ENCODE measurements at places on chromosomes 5 and 9.

- no peak for DNase-seq
These were observed 425.3 kb downstream of the CSNK1G3 start for GRCh38 chr5:123937230-123937629.

DNA sequence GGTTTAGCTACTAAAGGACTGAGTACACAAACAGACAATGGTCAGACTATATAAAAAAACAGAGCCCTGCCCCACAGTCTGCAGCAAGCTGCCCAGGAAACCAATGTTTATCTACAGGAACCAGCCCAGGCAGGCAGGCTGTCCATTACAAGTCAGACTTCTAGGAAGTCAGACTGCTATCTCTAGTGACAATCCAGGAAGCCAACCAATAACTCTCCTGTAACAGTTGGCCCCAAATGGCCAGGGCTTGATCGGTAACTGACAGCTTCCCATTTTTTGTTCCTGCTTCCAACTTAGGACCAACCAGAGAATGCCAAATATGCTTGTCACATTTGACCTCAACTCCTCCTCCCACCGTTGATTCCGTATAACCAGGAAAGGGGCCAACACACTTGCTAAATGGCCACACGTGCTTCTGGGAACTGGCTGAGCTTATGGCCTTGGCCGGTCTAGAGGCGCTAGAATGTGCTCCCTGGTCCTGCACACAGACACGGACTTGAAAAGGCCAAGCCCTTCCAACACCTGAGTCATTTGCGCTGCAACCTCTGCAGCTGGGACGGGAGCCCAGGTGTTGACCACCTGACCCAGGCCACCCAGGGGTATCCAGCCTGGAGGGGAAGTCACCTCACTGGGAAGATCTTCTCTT is 79.6 kb upstream of the CDK20 start:
- DNase-seq: no peak

DNA sequence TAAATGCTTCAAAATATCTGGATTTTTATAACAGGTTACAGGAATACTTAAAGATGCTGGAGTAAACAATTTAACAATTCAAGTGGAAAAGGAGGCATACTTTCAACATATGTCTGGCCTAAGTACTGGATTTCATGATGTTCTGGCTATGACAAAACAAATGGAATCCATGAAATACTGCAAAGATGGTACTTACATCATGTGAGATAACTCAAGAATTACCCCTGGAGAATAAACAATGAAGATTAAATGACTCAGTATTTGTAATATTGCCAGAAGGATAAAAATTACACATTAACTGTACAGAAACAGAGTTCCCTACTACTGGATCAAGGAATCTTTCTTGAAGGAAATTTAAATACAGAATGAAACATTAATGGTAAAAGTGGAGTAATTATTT is 35.6 kb downstream of the SLC30A5 start:
- DNase-seq: no peak

- DNase-seq: no peak
These were observed 11.1 kb upstream of the ESM1 start for GRCh38 chr5:54996466-54996865.

GRCh38 chr9:79542735-79543620 is 28.8 kb upstream of the TLE4 start:
- no peak for DNase-seq

- DNase-seq: no peak
These were observed 154.7 kb upstream of the PHYKPL start for GRCh38 chr5:178387061-178387855.

DNA sequence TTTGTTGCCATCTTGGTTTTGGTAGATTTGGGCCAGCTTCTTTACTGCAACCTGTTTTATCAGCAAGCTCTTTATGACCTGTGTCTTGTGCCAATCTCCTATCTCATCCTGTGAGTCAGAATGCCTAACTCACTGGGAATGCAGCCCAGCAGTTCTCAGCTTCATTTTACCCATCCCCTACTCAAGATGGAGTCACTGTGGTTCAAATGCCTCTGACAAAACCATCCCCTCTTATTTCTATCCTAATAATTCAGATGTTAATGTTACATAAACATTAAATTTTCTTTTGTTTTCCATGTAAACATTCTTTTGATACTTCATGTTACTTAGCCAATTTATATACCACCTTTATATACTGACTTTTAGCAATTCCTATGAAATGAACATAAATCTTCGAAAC is 746.3 kb downstream of the CDH18 start:
- DNase-seq: no peak

GRCh38 chr5:170466988-170467707 is 36.7 kb upstream of the KCNIP1 start:
- DNase-seq: no peak

- DNase-seq: no peak
These were observed 40.1 kb downstream of the PRRT1B start for GRCh38 chr9:131585375-131585774.

DNA sequence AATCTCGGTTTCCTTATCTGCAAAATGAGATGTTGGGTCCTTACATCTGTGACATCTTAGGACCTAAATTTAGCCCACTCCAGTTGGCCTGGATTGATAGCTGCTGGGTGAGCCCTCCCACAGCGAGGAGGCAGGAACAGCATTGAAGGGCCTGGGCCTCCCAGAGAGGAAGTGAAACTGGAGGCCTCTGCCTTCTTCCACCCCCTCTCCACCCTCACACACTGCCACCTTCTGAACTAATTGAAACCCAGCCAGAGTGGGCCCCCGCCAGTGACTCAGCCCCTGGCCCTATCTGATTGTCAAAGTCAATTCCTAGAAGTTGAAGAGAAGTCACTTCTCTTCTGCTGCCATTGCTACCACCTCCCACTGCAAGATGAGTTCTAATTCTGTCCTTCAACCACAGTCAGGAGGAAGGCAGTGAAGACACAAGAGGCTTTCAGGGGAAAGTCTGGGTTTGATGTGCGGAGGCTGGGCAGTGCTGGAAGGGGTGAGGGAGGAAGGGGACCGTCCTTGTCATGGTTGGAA is 55.2 kb upstream of the NEK6 start:
- DNase-seq: peak; percentile 24

DNA sequence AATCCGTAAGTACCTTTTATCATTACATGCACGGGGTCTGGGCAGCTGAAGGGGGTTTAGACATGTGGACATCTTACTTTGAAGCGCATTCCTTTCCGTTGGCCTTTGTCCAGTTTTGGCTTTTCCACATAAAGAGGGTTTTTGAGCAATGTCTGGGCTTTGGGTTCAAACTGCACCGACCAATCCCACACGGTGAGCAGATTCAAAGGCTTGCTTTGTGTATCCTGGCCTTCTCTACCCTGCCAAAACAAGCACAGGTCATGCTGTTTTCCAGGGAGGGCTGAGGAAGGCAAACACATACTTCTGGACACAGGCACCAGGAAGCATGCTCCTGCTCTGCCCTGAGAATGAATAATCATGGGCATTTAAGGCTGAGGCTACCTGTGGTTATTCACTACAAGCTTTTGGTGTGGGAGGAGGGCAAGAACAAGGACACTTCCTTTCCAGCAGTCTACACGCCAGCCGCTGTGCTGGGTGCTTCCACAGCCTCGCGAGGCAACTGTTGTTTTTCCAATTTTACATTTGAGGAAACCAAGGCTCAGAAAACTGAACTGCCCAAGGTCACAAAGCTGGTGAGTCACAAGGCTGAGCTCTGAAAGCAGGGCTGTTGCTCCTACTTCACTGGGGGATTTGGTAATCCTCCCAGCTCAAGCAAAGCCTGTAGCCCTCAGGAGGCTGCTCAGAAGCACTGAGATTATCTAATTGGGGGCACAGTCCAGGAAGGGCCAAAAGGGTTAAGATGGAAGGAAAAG is 59.8 kb upstream of the GOLPH3 start:
- no peak for DNase-seq

DNA sequence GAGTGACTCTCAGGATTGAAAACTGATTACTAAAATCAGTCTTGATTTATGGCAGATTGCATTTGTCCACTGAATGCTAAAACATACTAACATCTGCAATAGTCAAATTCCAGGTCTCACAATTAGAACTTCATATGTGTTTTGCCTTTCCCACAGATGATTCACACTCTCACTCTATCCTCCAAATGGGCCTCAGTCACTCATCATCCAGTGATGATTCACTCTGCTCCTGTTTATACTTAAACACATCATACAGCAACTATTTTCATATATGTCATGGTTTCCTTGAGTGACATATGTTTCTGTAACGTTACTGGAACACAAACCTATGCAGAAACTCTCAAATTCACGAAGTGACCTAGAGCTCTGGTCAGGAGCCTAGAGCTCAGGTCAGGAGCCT is 512.9 kb downstream of the HINT1 start:
- no peak for DNase-seq

GRCh38 chr5:139389701-139390638 is at the start of gene MZB1:
MZB1 (minus strand) TSS chr5:139389913; CDS start chr5:139389856, 57 bp downstream.
- peak; percentile 83 for DNase-seq

- DNase-seq: no peak
These were observed 38.6 kb upstream of the TESK1 start for GRCh38 chr9:35566417-35566816.

DNA sequence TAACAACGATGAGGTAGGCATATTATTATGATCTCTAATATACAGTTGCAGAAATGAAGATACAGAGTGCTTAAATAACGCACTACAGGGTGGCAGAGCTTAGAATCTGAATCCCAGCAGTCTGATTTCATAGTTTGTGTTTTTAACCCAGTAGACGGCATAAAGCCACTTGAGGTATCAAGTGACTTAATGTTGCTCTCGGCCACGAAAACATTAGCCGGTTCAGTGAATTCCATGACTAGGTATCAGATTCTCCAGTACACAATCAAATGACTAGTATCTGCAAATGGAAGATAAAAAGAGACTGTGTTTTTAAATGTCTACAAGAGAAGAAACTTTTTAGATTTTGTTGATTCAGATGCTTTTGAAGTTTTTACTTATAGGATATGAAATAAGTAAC is 24.8 kb downstream of the SMC2 start:
- DNase-seq: no peak

- DNase-seq: no peak
These were observed 9.3 kb downstream of the BRD8 start for GRCh38 chr5:138169124-138169523.

- no peak for DNase-seq
These were observed 9.7 kb downstream of the MYO10 start for GRCh38 chr5:16926417-16926816.

- DNase-seq: no peak
These were observed 526.5 kb downstream of the KIF4B start for GRCh38 chr5:155540000-155540595.

GRCh38 chr9:89774858-89775370 is 170.1 kb downstream of the GADD45G start:
- no peak for DNase-seq

DNA sequence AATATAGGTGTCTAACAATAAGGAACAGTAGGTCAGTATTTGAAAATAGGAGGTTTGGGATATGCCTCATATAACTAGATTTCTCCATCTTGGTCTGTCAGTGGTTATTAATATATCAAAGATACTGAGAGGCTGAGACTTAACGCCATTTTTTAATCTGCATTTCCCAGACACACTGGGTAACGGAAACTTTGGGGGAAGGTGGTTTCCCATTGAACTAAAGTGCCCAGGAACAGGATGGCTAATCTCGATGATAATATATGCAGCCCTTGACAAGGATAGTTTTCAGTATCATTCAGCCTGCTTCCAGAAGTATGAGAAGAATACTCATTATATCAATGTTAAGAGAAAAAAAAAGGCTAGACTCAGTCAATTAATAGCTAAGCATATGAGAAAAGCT is 30.7 kb downstream of the EFNA5 start:
- no peak for DNase-seq

DNA sequence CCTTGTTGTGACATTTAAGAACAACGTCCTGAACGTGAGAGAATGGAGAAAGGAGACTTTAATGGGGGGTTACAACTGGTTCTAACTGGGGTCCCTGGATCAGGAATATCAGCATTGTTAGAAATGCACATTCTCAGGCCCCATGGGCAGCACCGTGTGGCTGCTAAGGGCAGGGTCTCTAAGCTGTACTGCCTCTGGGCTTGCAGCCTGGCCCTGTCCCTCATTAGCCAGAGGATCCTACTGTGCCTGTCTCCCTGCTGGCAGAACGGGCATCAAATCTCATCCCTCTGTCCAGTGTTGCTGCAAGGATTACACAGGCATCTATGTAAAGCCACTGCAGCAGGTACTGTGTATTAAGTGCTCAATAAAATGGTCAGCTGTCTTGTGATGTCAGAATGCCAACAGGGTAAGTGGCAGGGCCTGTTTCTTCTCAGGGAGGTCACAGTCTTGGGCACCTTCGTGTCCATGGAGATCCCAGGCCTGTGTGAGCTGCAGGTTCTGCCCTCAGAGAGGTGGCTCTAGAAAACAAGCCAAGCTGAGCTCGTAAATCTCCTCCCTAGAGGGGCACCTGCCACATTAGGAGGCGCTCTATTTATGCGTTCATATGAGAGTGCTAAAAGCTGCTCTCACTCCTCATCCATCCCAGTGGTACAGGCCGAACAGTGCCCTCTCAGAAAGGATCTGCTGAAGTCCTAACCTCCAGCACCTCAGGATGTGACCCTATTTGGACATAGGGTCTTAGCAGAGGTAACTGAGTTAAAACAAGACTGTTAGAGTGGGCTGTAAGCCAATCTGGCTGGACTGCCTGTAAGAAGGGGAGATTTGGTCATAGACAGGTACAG is 210.5 kb downstream of the GADD45G start:
- no peak for DNase-seq

DNA sequence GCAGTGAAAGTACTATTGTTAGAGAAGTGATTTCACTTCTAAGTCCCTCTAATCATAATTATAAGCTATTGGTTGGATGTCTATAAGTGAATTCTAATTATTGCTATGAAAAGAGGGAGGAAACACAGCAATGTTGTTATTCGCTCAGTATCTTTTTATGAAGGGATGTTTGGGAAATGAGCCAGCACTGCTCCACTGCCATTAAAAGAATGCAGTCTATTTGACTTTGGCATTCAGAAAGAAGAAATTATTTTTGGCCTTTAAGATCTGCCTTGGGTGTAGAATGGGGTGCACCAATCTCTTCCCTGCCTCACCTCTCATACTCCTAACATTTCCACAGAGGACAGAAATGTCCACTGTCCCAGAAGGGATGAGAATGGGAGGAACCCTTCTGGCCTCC is 332.0 kb downstream of the SPATA31D1 start:
- DNase-seq: no peak

- DNase-seq: peak; percentile 10
These were observed 178.4 kb downstream of the PAX5 start for GRCh38 chr9:36855448-36856315.

DNA sequence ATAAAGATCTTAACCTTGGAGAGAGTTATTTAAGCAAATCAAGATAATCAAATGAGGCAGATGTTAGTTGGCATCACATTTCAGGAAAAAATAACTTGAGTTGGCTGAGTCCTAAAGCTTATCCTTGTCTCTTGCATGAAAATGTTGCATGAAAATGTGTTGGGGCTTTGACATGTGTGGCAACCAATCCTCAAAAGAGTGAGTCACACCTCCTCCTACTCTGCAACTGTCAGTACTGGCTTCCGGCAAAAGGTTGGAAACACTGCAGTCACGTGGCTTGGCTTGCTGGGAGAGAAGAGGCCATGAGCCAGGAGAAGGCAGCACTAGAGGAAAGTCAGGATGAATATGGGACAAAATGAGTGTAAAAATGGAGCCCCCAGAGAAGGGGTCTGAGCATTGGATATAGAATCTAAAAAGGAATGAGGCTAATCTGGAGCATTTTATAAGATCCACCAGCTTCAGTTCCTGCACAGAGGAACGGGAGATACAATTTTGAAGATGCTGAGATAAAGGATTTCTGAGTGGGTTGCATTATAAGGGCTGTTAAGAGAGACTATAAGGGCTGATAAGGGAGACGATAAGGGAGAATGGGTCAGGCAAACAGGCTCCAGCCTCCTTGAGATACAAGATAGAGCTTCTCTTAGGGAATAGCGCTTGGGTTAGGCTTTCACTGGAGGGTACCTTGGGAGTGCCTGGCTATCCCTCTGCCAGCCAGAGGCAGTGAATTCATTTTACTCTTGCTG is 43.1 kb downstream of the SPATA31D1 start:
- DNase-seq: no peak
